NCI-H1417 (cell line): ENCODE measurements at places on chromosomes 12 and 14.

- peak; percentile 17 for DNase-seq
Observed at GRCh38 chr12:27305673-27306456, 26.8 kb upstream of the BMAL2 start.

DNA sequence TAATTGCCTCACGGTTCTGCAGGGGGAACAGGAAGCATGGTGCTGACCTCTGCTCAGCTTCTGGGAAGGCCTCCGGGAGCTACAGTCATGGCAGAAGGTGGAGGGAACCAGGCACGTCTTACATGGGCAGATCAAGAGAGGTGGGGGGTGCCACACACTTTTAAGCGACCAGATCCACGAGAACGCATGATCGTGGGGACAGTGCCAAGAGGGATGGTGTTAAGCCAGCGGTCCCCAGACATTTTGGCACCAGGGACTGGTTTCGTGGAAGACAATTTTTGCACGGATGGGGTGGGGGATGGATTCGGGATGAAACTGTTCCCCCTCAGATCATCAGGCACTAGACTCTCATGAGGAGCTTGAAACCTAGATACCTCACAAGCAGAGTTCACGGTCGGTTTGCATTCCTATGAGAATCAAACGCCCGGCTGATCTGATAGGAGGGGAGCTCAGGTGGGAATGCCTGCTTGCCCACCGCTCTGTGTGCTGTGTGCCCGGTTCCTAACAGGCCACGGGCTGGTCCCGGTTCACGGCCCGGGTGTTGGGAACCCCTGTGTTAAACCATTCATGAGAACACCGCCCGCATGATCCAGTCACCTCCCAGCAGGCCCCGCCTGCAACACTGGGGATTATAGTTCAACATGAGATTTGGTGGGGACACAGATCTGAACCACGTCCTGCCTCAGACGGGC is 96.9 kb downstream of the ADGRD1 start:
- DNase-seq: no peak

GRCh38 chr14:30194741-30195148 is 267.1 kb upstream of the PRKD1 start:
- no peak for DNase-seq

DNA sequence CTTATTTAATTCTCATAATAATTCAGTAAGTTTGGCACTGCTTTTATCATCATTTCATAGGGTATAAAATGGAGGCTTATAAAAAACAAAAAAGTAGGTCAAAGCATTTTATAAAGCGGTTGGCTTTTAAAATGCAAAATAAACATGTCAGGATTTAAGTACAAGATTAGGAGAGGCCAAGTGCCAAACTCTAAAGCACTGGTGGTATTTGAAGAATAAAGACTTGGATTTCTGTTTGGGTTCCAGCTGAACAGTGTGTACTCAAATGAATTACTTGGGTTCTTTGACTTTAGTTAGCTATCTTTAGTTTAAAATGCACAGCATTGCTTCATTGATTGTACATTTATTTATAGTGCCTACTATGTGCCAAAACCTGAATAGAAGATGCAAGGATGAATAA is 966.6 kb upstream of the SEL1L start:
- DNase-seq: no peak

DNA sequence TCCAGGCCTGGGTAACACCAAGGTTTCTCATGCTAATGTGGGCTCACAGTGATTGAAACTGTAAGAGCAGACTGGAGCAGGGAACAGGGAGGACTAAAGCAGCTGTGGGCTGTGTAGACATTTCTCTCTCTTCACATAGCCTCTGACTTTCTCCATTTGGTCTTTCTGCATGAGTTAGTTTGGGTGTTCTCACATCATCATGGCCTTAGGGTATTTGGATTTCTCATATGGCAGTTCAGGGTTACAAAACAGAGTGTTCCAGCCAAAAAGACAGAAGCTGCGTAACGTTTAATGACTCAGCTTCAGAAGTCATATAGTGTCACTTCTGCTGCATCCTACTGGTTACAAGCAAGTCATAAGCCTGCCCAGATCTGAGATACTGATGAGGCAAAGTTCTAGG is 52.0 kb upstream of the OSBPL8 start:
- no peak for DNase-seq

DNA sequence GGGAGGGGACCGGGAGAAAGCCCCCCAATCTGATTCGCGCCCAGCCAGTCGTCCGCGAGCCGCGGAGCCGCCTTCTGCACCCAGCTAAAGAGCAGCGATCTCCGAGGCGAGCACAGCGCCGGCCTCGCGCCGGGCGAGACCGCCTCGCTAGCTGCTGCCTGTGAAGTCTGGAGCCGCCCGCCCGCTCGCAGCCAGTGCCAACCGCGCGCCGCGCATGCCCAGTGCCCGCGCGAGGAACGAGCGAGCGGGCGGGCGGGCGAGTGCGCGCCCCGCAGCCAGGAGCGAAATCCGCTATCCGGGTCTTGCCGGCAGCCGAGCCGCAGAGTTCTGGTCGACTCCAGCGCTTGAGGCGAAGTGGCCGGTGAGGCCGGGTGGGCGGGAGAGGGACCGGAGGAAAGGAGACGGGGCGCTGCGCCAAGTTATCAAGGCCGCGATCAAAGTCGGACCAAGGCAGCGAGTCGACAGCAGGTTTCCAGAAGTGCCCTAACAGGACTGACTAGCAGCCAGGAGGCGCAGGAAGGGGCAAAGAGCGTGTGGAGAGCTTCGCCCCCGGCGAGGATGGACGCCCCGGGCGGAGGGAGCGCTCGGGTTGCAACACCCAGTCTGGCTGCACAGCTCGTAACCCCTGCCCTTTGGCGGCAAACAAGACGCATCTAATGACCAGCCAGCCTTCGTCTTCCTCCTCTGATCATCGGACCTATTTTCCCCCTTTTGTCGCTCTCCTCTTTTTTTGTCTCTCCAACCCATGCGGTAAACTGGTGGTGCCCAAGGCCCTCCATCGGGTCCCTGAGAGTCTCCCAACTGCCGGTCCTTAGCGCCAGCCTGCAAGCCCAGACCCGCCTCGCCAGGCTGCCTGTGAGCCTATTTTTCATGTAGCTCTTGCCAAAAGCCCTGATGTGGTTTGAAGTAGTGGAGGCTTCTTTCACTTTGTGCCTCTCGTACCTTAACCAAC is at the start of gene EPS8:
TSS of gene EPS8 (minus strand) at position 169 of the 952 bp plus-strand sequence. CDS start 106,437 bp downstream, outside the sequence.
- DNase-seq: peak; percentile 99

GRCh38 chr14:63426838-63427352 is 108.2 kb upstream of the GPHB5 start:
- DNase-seq: no peak

DNA sequence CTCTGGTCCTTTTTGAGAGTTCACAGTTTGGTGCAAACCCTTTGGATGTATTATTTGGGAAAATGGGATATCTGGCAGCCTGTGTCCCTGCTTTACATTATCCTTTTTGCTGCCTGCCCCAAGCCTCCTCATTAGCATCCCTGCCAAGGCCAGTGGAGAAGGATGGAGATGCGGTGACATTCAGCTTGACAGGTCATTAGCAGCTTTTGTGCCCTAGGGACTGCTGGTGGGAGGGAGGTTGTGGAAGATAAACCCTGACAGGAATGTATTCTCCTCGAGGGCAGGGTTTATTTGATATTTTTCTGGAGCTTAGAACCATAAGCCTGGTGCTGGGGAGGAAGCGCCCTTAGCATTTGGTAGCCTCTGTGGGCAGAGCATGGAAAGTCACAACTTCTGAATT is 49.3 kb downstream of the PTPN11 start:
- DNase-seq: no peak

GRCh38 chr12:4356041-4356327 is 23.5 kb downstream of the FGF23 start:
- peak; percentile 13 for DNase-seq

- DNase-seq: no peak
Observed at GRCh38 chr14:76694106-76694505, 67.2 kb upstream of the VASH1 start.
